ENCODE measurements at places on chromosomes 3 and 15.

DNA sequence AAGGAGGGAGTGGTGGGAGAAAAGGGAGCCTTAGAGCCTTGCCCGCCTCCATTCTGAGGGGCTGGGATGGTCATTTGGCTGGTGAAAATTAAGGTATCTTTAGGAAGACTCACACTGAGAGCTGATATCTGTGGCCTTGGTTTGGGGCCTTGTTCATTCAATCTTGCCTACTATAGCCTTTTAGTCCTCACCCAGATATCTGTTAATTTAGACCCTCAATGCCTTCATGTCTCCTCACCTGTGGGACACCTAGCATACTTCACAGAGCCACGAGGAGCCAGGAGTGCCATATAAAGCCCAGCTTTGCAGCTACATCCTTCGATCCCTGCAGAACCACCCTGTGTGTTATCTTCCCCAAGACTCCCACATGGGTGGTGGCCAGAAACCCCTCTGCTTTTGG, 4.7 kb upstream of the ARNT2 start:
- DNase-seq: no peak

GRCh38 chr3:126472277-126473006, 3.2 kb downstream of the ZXDC start:
- DNase-seq: peak; percentile 61

DNA sequence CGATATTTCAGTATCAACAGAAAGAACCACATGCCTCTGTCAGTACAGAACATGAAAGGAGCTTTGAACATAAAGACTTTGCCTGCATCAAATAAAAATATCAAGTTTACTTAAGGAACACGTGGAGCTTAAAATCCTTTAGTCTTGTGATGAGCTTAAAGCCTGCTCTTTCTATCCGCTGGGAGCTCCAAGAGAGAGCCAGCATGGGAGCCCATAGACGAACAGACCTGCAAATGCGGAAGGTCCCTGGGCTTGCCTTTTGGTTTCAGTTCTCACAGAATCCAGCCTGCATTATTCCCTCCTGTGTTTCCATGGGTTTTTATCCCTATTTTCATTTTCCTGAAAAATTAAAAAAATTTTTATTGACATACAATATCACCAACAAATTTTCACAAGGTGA, 530.6 kb upstream of the RGMA start:
- no peak for DNase-seq

DNA sequence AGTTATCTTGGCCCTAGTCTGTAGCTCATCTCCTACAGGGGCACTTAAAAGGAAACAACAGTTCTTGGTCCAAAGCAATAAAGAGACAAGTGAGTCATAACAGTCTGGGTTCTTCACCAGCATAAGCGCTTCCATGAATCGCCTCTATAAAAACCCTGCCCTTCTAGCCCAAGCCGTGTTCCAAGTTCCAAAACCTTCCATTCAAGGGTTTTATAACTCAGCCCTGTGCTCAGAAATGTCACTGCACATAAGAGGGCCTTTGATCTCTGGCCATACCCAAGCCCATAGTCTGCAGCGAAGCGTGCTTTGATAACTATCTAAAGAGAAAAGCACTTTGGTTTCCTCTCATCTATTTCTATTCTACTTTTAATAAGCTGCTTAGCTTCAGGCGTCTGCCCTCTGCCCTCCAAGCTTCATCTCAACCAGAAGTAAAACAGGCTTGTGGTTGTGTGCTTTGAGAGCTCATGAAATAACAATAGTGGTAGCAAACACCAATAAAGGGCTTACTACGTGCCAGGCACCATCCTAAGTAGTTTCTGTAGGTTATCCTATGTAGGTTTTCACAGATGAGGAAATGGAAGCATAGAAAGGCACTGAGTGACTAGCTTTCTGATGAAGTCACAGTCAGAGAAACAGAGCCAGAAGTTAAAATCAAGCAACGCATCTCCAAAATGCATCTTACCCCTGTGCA, 64.0 kb upstream of the AKAP13 start:
- DNase-seq: no peak

GRCh38 chr3:137409584-137409983, 354.5 kb upstream of the SOX14 start:
- no peak for DNase-seq

- DNase-seq: no peak
Observed at GRCh38 chr3:160402221-160403027, 3.0 kb downstream of the SMC4 start.

DNA sequence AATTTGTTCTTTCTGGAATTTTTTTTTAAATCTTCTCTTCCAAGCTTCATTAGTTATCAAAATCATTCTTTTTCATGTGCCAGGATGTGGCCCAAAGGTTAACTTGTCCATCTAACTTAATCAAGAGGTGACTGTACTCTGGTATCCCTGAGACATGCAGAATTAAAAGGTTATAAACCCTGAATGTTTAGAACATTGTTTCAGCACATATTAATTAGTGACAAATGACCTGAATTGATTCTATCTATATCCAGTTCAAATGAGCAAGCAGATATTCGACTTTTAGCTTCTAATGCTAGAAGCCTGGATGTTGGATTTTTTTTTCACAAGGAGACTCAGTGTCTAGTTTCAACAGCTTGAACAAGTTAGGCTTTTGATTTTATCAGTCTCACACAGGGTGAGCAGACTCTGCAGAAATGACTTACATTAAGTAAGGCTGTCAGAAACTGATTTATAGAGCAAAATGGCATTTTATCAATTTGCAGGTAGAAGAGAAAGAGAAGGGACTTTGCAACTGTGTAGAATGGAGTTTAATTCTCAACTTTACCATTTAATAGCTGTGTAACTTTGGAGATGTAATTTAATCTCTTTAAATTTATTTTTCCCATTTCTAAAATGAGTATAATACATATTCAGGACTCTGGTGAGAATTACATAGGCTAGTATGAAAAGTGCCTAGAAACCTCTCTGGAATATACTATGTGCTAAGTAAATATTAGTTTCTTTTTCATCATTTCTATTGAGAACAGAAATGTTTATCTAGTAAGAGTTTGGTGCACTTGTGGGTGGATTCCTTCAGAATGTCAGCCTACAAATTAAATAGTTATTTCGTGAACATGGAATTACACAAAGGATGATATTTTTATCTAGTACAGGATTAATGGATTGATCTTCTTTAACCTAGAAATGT, 100.0 kb downstream of the ALCAM start:
- peak; percentile 26 for DNase-seq

DNA sequence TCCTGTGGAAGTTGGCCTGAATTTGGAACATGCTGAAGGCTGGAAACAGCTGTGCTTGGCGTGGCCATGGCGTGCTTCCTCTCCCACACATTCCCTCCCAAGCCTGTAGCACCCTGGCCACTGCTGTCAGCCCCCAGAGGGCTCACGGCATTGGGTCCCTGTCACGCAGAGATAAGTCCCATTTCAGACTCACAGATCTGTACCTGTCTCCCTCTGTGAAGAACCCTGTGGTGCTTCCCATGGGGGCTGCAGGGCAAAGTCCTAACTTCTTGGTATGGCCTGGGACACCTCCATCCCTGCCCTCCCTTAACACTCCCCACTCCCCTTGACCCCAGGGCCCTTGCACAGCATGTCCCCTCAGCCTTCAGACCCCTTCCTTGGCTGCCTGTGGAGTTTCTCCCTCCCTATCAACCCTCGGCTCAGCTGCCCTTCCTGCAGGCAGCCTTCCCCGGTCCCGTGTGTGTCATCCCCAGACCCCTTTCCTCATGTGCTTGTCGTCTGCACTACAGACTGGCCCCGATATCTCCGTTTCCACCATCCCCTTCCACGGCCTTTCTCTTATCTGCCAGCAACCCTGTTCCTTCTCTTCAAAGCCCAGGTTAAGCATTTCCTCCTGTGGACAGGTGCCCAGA, 28.6 kb downstream of the ABTB1 start:
- no peak for DNase-seq

DNA sequence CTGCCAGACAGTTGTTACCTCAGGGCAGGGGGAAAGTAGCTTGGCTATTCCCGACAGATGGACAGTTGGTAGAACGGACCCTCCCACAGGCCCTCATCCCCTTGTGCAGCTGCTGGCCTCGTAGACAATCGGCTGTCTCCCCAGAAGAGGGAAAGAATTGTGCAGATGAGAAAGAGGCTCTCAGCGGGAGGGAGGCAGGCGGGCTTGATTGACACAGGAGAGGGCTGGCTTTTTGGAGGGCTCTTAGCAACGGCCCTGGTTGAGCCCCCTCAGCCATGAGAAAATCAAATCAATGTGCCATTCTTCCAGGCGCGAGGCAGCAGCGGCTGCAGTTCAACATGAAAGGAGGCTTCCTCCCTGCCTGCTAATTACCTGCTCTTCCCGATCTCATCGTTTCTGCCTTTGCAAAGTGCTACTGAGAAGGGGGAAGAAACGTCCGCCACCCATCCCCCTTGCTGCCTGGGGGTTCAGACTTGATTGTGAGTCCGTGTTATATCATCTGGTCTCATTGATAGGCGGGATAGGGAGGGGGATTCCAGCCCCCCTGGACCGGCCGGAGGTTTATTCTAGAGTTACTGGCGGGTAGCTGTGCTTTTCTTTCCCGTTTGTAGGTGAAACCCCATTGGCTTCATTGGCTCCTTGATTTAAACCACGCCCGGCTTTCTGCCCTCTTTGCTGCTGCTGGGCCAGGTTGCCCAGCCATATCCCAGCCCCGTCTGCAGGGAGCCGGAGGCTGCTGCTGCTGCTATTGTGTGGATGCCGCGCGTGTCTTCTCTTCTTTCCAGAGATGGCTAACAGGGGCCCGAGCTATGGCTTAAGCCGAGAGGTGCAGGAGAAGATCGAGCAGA, at the start of gene TAGLN3:
TSS of gene TAGLN3 (plus strand) at position 287 of the 848 bp plus-strand sequence. CDS start at position 788, 501 bp downstream.
- peak; percentile 94 for DNase-seq

DNA sequence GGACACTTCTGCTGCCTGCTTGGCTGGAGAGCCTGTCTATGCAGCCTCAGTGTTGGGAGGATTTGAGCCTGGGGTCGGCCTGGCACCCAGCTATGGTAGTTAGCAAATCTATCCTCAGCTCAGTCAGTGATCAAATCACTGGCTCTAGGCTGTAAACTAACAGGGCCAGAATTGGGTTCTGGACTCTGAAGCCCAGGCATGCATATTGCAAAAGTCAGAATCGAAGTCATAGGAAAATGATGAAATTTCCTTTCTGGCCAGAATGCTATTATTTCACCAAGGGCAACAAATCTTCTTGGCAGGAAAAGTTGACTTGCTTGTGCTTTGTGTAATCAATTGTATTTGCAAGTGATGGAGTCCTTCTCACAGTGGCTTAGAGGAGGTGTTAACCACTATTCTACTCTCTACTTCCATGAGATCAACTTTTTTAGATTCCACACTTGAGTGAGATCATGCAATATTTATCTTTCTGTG, 482.6 kb upstream of the TPRG1 start:
- no peak for DNase-seq
